ENCODE measurements at places on chromosomes 4 and X. TPM values are rescaled to one million over a fixed set of nuclear protein-coding genes. Genes with fewer than 3 reads are reported as not detected.

Gene PCYT1B
- 0.36 TPM for total RNA-seq

- no peak for DNase-seq
Observed at GRCh38 chrX:30992381-30992904, 79.4 kb downstream of the FTHL17 start.

GRCh38 chrX:21047034-21047455, 327.2 kb upstream of the CNKSR2 start:
- DNase-seq = no peak

GRCh38 chr4:162059656-162060055, 104.1 kb downstream of the FSTL5 start:
- no peak for DNase-seq

Gene RXFP1
- not detected for total RNA-seq

DNA sequence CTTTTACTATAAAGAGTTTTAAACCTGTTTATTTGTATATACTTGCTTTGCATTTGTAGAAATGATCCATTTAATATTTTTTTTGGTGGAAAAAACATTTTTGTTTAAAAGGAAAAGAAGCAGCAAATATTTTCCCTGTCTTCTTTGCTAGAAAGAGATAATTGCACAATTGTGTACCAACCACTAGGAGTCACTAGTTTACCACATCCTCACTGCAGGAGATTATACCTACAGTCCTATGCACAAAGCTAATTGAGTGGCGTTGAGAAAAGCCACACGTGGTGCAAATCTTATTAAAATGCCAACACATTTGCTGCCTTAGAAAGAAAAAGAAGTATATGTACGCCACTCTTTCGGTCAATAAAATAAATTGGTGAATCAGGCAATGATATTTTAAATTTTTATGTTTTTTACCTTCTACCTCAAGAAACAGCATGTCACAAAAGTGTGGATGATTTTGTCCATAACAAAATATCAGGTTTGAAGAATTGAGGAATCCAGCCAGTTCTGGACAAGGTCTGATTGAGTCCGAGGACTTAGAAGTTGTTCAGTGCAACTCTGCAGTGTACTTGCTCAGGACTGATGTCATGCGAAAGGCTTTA, 102.9 kb downstream of the GRXCR1 start:
- no peak for DNase-seq

DNA sequence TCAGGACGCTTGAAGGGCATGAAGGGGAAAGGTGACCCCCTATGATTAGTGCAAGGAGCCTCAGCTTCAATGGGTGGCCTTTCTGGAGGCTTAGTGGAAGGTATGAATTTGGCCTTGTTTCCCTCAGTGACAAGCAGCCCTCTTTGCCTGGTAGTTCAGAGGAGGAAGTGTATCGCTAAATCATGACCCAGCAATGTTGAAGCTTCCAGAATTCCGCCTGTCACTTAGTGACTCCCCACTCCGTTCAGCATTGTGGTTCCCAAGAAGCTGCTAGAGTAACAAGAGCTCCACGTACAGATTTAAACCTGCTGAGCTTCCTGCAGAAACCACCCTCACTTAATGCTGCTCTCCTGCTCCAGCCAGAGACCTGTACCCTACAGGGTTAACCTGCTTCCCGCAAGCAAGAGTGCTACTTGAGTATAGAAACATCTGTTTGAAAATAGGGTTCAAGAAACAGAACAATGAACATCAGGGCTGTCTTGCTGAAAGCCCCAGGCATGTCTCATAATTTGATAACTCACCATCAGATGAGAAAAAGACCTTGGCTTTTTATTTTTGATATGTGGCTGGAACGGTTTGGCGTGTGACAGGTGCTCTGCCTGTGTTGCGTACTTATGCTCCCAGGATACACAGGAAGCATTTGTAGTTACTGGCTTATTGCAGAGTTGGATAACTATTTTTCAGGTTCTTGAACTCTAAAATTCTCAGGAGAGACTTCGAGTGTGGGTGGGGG, 105.2 kb downstream of the UCHL1 start:
- no peak for DNase-seq

DNA sequence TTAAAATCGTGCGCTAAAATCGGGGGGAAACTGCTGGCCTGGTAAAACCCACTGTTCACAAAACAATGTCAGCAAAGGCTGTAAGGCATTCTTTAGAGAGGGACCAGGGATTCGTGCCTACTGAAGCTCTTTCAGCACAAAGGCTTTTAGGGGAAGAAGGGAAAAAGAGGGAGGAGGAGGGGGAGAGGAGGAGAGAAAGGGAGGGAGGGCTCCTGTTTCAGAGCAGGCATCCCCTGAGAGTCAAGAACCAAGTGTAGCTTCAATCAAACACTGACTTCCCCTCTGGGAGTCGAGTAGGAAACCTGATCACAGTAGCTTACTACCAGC, 9.5 kb downstream of the BCOR start:
- no peak for DNase-seq

DNA sequence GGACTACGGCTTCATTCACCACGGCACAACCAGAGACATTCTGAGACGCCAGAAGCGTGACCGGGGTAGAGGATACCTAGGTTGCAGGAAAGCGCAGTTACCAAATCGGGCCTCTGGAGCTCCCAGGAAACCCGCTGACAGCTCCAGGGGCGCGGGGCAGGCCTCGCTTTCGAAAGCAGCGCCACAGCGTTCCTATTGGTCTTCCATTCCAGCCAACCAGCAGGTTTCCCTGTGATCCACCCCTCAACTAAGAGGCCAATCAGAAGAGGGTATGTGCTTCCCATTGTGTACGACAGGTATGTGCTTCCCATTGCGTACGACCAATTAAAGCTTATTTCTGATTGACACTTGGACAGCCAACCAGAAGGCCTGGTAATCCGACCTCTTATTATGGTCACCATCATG, 14.9 kb downstream of the SNX12 start:
- no peak for DNase-seq

Gene CLDN22
- not detected for total RNA-seq

- peak; percentile 82 for DNase-seq
Observed at GRCh38 chr4:1330761-1331590, 16.0 kb upstream of the UVSSA start.

GRCh38 chrX:21770631-21771321, 12.9 kb upstream of the SMPX start:
- no peak for DNase-seq

Gene GLRA3
- not detected for total RNA-seq

- no peak for DNase-seq
Observed at GRCh38 chr4:73170518-73171198, 87.9 kb downstream of the ANKRD17 start.

- no peak for DNase-seq
Observed at GRCh38 chr4:3466691-3467600, 3.8 kb downstream of the DOK7 start.

Gene MAGEB1
- not detected for total RNA-seq

GRCh38 chr4:58807843-58808615, 1697.8 kb upstream of the IGFBP7 start:
- no peak for DNase-seq

- no peak for DNase-seq
Observed at GRCh38 chr4:182206916-182207315, 36.3 kb upstream of the TENM3 start.

- no peak for DNase-seq
Observed at GRCh38 chrX:86263526-86263925, 115.3 kb downstream of the DACH2 start.

- DNase-seq = no peak
Observed at GRCh38 chrX:11460347-11460746, 167.1 kb downstream of the AMELX start.

DNA sequence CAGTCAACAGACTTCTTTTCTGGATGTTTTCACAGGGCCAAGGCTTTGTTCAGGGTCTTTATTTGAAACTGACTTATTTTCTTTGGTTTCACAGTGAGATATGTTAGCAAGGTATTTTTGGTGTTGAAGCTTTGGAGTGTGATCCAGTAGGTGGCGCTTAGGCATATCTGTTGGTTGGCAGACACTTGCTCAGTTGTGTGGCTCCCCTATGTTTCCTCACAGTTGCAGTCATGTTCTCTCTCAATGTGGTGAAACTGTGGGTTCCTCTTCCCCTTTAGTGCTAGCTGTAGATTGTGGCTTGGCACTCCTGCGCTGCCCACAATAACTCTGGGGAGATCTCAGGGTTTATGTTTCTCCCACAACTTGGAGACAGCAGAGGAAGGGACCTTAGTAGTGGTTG, 460.8 kb downstream of the SLITRK2 start:
- DNase-seq = no peak

Gene RADX
- 5.6 TPM for total RNA-seq

GRCh38 chrX:134554291-134554690, 94.3 kb downstream of the HPRT1 start:
- DNase-seq = no peak

Gene PAGE2
- total RNA-seq = not detected

DNA sequence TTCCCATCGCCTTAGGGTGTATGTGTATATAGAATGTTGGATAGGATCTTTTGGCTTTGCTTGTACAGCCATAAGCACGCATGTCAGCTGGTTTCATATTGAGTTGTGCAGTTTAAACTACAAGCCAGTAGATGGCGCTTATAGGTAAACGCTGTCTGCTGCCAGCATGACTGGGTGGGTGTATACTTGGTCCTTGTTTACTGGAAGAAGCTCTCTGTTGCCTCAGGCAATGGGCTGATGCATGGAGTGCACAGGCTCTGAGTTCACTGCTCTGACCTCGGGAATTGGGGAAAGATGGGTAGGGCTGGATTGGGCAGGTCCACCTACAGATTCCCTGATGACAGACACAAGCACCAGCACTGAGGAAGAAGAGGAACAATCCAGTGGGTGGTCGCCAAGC, 831.5 kb downstream of the STIM2 start:
- DNase-seq = peak; percentile 1

Gene CCDC149
- total RNA-seq = not detected

- DNase-seq = no peak
Observed at GRCh38 chr4:5009796-5010195, 9.5 kb downstream of the CYTL1 start.

GRCh38 chr4:54085284-54085683, 14.7 kb upstream of the GSX2 start:
- no peak for DNase-seq

DNA sequence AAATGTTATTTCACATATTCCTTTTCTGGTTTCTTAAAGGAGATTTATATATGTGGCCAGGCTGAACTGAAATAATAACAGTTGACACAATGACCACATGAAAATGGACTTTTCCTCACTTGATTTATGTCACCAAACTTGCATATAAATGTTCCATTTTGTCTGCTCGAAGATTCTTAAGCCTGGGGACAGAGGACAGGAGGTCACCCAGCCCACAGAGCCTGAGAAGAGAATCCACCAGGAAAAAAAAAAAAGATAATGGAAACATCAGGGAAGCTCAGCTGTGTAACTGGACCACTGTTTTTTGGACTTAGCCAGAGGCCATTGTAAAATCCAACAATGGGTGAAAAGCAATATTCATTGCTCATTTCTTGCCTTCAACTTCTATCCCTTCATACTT, 359.0 kb upstream of the FGF16 start:
- no peak for DNase-seq

DNA sequence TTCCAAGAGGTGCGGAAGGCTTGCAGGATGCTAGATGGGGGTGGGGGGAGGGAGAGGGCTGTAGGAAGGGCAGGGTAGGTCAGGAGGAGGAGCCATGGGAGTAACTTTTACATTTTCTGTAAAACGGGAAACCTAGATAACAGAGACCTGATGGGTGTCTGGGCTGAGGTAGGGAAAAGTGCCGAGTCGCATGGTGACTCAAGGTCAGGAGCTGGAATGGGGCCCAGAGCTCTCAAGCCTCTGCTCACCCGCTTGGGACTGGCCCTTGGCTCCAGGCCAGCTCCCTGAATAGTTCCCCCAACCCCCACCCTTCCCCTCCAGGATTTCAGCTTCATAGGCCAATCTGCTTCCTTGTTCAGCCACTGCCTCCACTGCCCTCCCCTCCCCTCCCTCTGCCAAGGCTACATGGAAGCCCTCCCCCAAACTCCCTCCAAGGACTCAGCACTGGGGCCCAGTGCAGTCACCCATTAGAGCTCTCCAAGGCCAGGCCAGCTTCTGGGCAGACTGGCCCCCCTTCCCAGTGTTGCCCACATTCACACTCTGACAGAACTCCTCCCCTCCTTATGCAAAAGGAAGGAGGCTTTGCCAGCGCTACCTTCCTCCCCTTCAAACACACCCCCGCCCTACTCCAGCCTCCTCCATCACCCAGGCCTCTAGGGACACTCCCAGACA, 43.6 kb downstream of the TSC22D3 start:
- DNase-seq = no peak

- DNase-seq = no peak
Observed at GRCh38 chr4:185936650-185937376, 124.8 kb upstream of the SORBS2 start.

Gene AR
- not detected for total RNA-seq
